T-helper 17 cell (primary cell): ENCODE measurements at places on chromosomes 5 and 9.

- no peak for DNase-seq
These were observed 12.2 kb upstream of the GPR151 start for GRCh38 chr5:146528236-146528635.

- no peak for DNase-seq
These were observed 756.8 kb upstream of the CDH6 start for GRCh38 chr5:30436691-30437090.

DNA sequence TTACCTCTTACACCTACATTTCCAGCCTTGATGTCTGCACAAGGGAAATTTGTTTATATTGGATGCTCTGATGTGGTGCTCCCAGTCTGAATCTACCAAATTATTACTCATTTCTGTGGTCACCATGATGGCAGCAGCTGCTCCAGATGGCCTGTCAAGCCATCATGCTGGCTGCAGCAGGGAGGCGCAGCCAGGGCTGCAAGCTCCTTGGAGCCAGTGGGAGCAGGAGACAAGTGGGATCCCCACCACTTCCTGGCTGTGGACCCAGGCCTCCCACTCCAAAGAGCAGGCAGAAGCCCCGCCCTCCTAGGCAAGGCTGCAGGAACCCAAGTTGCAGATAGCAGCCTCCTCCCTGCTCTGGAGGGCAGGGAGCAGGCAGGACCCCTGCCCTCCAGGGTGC is 241.1 kb upstream of the ATP10B start:
- no peak for DNase-seq

- DNase-seq = no peak
These were observed 1860.7 kb upstream of the WWC1 start for GRCh38 chr5:166430491-166431319.

GRCh38 chr9:68981789-68982188 is 32.1 kb downstream of the PRKACG start:
- no peak for DNase-seq

- DNase-seq = no peak
These were observed 205.2 kb upstream of the MAP3K1 start for GRCh38 chr5:56610093-56610698.

DNA sequence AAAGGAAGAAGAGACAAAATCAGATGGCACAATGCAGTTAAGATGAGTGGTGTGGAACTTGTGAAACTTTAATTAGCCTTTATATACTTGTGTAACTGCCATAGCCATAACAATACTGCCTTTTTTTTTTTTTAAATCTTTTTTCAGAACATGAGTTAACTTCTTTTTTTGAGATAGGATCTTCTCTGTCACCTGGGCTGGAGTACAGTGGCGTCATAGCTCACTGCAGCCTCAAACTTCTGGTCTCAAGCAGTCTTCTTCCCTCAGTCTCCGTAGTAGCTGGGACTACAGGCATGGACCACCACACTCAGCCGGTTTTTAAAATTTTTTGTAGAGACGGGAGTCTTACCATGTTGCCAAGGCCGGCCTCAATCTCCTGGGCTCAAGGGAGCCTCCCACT is 37.2 kb downstream of the GPBP1 start:
- no peak for DNase-seq

- no peak for DNase-seq
These were observed 545.2 kb upstream of the ACO1 start for GRCh38 chr9:31839273-31839672.

- no peak for DNase-seq
These were observed 579 bp upstream of the NTRK2 start for GRCh38 chr9:84669013-84669287.

GRCh38 chr9:112411626-112412027 is 31.7 kb downstream of the HSDL2 start:
- no peak for DNase-seq

GRCh38 chr5:77294185-77294584 is 83.7 kb downstream of the PDE8B start:
- DNase-seq = no peak

DNA sequence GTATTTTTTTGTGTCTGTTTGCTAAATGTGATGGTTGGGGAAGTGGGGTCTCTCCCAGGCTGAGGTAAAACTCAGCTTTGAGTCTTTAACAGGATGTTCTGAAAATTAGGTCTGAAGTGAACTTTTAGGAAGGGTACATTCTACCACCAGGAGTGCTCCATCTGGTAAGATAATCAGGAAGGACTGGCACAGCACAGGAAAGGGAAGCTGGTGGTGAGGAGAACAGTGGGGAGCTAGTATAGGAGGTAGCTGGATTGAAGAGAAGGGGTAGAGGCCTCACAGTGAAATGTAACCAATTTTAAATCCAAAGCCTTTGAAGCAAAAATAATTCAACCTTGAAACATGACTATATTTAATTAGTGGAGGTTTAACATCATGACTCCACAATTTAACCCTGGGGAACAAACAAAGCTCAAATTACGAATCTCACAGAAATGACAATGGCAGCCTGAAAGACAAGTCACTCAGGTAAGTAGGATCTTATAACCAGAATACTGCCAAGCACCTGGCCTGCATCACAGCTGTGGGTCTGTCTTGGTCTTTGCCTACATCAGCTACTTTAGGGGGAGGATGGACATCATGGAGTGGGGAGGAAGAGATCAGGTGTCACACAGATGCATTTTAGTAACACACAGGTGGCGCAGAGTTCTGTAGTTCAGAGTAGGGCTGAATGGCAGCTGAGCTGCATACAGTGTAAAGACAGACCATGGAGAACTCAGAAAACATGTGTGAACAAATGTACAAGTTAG is 445.3 kb downstream of the DMRT2 start:
- DNase-seq = no peak

GRCh38 chr5:54443270-54443669 is 12.2 kb upstream of the HSPB3 start:
- no peak for DNase-seq

DNA sequence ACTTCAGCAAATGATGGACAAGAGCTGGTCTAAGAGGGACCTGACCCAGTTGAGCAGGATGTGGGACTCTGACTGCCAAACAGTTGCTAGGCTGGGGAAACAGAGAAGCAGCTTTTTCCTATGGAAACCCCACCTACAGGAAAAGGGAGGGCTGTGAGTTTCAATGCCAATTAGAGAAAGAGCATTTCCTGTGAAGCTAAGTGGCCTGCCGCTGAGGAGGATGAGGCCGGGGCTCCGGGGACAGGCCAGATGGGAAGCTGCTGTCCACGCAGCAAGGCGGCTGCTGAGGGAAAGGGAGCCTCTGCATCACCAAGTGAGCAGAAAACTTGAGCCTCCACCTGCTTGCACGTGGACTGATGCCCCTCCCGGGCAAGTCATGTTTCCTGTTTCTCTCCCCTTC is at the start of gene PCDH12:
Gene PCDH12 (minus strand): TSS at position 90 of the 400 bp plus-strand sequence. CDS start 351 bp downstream, outside the sequence.
- DNase-seq = no peak

DNA sequence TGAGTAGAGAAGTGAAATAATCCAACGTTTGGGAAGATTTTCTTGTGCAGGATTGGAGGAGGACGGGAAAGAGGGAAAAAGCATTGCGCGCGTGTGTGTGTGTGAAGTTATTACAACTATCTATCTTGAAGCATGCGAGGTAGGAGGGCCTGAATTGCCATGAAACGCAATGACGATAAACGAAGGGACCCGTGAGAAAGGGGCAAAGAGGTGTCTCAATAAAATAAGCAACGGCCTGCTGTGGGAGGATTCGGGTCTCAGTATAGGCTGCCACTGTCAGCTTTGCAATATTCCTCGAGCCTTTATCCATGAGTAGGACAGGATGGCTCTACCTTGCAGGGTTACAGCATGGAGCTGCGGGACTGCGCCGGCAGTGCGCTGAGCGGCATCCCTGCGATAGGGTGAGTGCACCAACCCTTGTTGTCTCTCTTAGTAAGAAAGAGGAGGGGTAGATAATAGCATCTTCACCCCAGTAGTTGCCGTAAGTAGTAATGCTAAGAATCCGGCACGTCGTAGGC is 631 bp upstream of the RCL1 start:
- no peak for DNase-seq

DNA sequence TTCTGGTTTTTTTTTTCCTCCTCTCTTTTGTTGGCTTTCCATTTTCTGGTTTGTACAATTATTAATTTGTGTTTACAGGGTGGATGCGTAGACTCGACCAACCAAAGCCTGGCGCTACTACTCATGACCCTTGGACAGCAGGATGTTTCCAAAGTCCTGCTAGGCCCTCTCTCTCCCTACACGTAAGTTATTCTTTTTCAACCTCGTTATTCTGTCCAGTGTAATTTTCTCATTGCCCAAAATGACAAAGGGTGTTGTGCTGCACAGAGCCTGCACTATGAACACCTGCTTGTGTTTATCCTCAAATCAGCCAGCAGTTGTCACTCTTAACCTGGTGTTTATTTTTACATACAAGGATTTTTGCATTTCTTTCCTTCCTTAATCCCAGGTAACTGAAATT is 56.6 kb downstream of the RCL1 start:
- no peak for DNase-seq

DNA sequence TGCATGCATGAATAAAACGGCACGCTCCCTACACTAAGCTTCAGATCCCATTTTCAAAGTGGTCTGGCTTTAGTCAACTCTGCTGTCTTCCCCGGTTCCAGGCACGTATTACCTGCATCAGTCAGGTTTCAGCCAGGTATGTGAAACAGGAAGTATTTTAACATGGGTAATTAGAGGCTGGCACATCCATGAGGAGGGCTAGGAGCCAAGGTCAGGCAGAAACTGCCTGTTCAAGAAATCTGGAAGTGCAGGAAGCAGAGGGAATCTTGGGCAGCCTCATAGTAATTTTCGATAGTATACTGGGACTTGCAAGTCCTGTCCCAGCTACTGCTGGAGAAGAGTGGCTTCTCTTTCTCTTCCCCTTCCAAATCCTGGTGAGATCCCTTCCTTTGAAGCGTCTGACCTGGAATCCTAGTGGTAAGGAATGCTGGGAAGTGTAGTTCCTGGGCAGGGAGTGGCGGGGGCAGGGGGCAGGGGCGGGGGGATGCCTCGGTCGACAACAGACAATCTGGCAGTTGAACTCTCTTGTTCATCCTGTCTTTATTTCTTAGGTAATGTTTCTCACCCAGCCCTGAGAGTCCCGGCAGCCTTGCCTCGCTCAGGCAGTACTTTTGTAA is 403.1 kb downstream of the TLE4 start:
- DNase-seq = no peak

GRCh38 chr5:171705036-171705435 is 80.6 kb upstream of the SMIM23 start:
- DNase-seq = no peak

GRCh38 chr5:74649421-74649973 is 9.0 kb upstream of the ENC1 start:
- no peak for DNase-seq

DNA sequence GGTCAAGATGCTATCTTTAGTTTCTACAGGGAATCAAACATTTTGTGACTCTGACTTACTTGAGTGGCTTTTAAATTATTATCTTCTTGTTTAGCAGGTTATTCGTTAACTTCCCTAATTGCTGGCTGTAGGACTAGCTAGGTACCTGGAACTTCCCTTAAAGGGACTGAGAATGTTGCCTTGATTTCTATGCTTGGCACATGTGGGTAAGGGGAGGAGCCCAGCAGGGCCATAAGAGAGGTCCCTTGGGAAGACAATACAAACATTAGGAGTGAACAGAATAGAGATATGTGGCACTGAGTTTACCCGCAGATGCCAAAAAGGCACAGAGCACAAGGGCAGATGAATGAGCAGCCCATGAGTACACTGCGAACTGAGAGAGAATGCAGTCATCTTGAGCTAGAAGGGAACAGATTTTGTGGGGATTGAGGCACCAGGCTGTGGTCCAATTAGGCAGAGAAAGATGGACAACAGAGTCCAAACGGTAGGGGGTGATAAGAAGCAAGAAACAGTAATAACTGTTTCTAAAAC is 9.8 kb downstream of the CKMT2 start:
- DNase-seq = no peak

- no peak for DNase-seq
These were observed 674.6 kb upstream of the ZNF608 start for GRCh38 chr5:125421006-125421405.

- no peak for DNase-seq
These were observed 55.3 kb downstream of the DAP start for GRCh38 chr5:10705747-10706146.

DNA sequence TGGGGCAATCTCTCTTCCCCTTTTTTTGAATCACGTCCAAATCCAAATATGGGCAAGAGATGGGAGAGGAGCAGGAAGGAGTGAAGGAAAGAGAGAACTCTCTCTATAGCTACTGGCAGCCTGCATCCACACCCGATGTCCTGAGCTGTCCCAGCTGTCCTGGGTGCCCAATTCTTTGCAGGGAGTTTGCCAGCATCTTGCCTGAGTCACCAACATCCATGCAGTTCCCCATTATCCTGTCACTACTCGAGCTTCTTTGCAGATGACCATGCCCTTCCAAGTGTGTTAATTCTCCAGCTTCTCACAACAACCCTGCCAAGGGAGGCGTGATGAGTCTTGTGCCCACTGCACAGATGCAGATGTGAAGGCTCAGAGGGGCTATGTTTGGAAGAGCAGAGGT is 127.1 kb downstream of the NSG2 start:
- no peak for DNase-seq

DNA sequence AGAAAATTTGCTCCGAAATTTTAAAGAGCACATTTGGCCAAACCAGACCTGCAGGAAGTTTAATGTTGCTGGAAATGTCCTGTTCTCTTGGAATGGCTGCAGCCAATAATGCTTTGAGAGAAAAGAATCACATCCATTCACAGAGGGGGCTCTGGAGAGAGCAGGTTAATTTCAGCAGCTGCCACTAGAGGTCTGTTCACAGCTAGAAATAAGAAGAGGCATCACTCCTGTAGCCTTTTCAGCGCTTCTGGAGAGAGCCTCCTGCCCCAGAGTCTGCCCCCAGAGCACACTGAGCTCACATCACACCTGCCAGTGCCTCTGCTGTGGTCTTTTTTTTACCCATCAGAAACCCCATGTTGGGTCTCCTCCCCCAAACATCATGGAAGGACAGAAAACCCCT is 124.8 kb upstream of the RAD23B start:
- no peak for DNase-seq

DNA sequence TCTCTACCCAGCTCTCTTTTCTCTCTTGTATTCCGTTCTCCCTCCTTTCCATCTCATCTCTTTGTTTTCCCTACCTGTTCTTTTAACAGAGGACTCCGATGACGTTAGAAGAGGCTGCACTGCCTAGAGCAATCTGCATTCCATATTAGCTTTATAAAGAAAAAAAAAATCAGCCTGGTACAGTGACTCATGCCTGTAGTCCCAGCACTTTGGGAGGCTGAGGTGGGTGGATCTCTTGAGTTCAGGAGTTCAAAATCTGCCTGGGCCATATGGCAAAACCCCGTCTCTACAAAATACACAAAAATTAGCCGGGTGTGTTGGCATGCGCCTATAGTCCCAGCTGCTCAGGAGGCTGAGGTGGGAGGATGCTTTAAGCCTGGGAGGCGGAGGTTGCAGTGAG is 49.0 kb downstream of the DAPK1 start:
- no peak for DNase-seq

DNA sequence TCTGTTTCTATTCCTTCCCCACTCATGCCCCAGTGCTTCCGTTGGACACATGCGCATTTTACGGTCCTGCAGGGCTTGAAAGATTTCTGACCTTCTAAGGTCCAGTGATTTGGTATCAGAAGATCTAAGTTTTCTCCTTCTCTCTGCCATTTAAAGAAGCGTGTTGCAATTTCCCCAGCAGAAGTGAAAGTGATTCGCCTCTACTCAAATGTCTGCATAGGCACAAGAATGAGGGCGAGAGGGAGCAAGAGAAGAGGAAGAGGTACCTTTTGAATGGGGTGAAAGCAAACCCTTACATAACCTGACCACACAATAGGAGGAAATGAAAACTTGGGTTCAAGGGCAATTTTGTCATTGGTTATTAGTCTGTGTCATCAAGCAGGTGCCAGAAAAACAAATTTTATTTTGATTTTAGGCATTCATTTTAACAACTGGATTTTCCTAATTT is 31.7 kb upstream of the NR3C1 start:
- DNase-seq = no peak

GRCh38 chr9:96651626-96652025 is 3.5 kb downstream of the PRXL2C start:
- no peak for DNase-seq

GRCh38 chr5:173235499-173236394 is 741 bp upstream of the NKX2-5 start:
- no peak for DNase-seq
